GM12892 (cell line): ENCODE measurements at places on chromosomes 2 and 18.

DNA sequence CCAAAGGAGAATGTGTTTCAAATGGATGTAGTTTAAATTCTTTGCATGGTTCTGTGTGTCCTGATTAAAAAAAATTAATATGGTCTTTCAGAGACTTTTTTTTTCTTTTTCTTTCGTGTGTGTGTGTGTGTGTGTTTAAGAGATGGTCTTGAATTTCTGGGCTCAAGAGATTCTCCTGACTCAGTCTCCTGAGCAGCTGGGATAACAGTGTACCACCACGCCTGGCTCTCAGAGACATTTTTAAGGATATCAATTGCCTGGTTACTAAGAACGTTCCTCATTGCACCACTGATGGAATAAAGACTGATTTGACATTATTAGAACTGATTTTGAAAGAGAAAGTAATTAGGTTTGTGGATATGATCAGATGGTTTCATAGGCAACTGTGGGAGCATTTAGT is 163.8 kb upstream of the SMAD7 start:
- no peak for DNase-seq

DNA sequence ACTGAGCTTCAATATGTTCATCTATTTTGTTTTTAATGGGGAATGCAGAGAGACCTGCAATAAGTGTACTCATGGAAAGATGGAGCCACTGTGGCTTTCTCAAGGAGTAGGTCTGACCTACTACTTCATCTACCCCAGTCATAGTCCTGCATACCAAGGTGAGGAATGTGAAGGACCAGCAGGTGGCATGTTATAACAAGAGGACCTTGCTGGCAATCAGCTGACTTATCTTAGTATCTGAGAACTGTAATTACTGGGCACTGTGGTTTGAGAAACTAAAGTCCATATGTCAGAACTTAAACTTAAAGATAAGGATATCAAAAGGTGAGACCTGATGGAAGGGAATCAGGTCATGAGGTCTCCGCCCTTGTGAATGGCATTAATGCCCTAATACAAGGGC is 1104.2 kb downstream of the BCL11A start:
- no peak for DNase-seq

DNA sequence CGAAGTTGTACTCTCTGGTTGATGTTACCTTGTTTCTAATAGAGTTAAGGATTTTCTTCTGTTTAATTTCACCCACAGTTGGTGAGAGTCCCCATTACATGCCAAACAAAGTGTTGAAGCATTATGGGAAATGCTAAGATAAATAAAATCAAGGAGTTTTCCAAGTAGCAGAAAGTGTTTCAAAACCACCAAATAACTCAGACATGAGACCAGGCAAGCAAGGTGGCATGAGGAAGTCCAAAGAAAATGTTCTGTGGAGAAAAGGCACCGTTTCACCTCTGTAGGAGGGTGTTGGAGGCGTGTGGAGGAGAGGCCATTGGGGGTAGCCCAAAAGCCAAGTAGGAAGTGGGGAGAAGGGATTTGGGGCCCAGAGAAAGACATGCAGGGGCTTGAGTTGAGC is 8.7 kb downstream of the CFAP221 start:
- DNase-seq: no peak

GRCh38 chr18:33694593-33694992 is 116.6 kb downstream of the ASXL3 start:
- no peak for DNase-seq

GRCh38 chr18:45666006-45666405 is 50.7 kb downstream of the SLC14A2 start:
- DNase-seq: no peak

DNA sequence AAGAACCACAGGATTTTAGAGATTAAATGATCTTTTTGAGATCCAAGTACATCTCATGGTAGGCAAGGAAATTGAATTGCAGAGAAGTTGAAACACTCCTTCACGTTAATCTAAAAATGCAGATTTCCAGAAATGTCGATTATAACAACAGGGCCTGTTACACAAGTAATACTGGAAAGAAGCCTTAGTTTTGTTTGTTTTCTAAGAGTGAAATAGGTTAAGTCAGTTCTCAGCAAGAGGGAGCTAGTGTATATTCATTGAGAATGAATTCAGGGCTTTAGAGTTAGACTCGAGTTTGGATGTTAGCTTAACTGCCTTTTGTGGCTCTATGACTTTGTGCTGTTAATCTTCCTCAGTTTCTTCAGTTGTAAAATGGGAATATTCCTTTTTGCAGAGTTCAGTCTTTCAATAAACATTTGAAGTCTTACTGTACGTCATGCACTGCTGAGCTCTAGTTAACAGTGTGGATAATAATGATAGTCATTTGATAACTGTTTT is 926 bp downstream of the NDUFV2 start:
- DNase-seq: no peak

- DNase-seq: no peak
Measured at GRCh38 chr2:62156861-62157496, 38.9 kb upstream of the B3GNT2 start.

DNA sequence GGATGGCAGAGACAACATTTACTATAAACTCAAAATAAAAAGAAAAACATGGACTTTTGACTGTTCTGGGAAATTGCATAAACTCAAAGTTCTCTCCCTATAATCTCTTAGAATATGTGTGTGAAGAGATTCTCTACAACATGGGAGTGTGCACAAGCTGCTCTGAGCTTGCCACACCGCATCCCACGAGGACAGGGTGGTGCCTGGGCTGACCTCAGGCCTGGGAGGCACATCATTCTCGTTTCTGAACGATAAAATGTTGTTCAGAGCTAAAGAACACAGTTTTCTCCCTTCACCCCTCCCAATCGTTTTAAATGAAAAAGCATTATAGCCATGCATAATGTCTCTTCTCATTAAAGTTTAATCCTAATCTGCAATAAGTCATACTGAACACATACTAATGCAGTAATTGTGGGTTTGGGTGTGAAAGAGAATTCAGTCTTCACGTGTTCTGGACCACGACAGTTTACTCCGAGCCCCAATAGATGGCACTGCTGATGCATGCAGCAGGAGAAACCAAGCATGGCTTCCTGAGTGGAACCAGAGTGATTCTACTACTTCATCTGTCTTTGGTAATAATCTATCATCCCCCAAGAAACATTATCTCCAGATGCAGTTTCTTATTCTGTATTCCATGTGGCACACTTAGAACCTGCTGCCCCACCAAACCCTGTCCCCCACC is 46.9 kb upstream of the LAMA1 start:
- no peak for DNase-seq

DNA sequence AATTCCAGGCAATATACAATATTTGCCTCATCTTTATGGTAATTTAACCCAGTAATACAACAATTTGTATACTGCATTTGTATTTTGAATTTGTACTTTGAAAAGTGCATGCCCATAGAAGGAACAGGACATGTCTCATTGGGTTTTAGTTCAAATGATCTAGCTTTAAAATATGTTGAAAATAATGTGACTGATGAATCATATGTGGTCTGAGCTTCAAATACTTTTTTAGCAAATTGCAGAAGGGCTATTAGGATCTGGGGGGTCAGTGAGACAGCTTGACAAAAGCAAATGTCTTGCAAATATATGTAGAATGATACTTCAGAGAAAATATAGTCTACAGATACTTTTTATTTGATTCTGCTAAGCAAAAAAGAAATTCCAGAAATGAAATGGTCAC is 248.9 kb downstream of the DCC start:
- no peak for DNase-seq

GRCh38 chr18:55092166-55092565 is 132.9 kb upstream of the CCDC68 start:
- DNase-seq: no peak

- DNase-seq: no peak
Measured at GRCh38 chr2:109089602-109090300, 39.3 kb upstream of the SH3RF3 start.

- DNase-seq: no peak
Measured at GRCh38 chr2:160489111-160489510, 4.5 kb downstream of the RBMS1 start.

GRCh38 chr2:69166812-69167468 is 154.0 kb downstream of the ANTXR1 start:
- DNase-seq: no peak

- no peak for DNase-seq
Measured at GRCh38 chr2:68169308-68169707, 11.6 kb downstream of the PNO1 start.
